Mammary epithelial cell (primary cell): ENCODE measurements at places on chromosomes 1 and 21. TPM values are rescaled to one million over a fixed set of nuclear protein-coding genes. Genes with fewer than 3 reads are reported as not detected.

The HMCN1 gene
- total RNA-seq: 5.6 and 6.4 TPM in 2 replicates

The MYBPH gene
- total RNA-seq: not detected

The GNG12 gene
- 183 TPM for total RNA-seq

The SPRR2D gene
- 13.8 and 19.3 TPM in 2 replicates for total RNA-seq

The PIP5K1A gene
- total RNA-seq: 94.2 TPM

The FCRL1 gene
- total RNA-seq: not detected

The CADM3 gene
- not detected in 2 replicates for total RNA-seq

The S100A14 gene
- total RNA-seq: 770 and 813 TPM in 2 replicates

The CD1D gene
- total RNA-seq: 2.4 and 3.7 TPM in 2 replicates

The NME7 gene
- total RNA-seq: 35.6 and 50.9 TPM in 2 replicates

The CFAP141 gene
- not detected for total RNA-seq

The SPRR3 gene
- total RNA-seq: not detected in 2 replicates

The CYP4A11 gene
- not detected for total RNA-seq

The TTC22 gene
- total RNA-seq: 13.3 TPM

The NLRP3 gene
- 0.08 and 0.12 TPM in 2 replicates for total RNA-seq

The LAPTM5 gene
- total RNA-seq: 1.2 and 1.7 TPM in 2 replicates

The JAM2 gene
- not detected in 2 replicates for total RNA-seq

The CD164L2 gene
- total RNA-seq: 1.7 TPM

The OR11L1 gene
- not detected for total RNA-seq

The TPTE gene
- not detected in 2 replicates for total RNA-seq

The NEGR1 gene
- 0.17 TPM for total RNA-seq

The ARPC5 gene
- total RNA-seq: 186 TPM

The TMEM79 gene
- total RNA-seq: 5.0 TPM

The SLC26A9 gene
- total RNA-seq: not detected in 2 replicates

The AMIGO1 gene
- 1.8 TPM for total RNA-seq

The FCRLA gene
- total RNA-seq: 3.7 and 4.4 TPM in 2 replicates

The LDLRAP1 gene
- 23.0 TPM for total RNA-seq

The REN gene
- not detected in 2 replicates for total RNA-seq

The AMY1A gene
- not detected for total RNA-seq

The OR2L5 gene
- 0.16 and 0.27 TPM in 2 replicates for total RNA-seq

The DDR2 gene
- total RNA-seq: 154 TPM

The CTTNBP2NL gene
- 38.7 and 45.5 TPM in 2 replicates for total RNA-seq
